Karpas-422 (cell line): ENCODE measurements at places on chromosomes 7 and 10. TPM values are rescaled to one million over a fixed set of nuclear protein-coding genes. Genes with fewer than 3 reads are reported as not detected.

The STK32C gene
- 8.4 and 20.7 TPM in 2 replicates for total RNA-seq

DNA sequence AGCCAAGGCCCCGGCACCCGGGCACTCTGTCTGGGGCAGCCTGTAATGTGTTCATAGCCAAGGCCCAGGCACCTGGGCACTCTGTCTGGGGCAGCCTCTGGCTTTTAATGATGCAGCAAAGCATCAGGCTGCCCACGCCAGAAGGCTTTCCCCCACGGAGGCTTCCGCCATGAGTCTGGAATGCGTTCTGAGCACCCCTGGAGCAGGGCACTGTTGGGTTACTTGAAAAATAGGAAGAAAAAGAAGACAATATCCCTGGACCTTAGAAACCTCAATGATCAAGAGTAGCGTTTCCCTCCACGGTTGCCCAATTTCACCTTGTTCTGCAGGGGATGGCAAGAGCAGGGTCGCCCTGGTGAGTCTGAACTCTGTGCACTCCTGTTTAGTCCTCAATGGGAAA lies 565.0 kb downstream of the PTPRN2 start:
- H3K36me3 ChIP-seq: no peaks in the 10 kb centered on the region
- no peak for DNase-seq
- no peak overlapping the region for H3K27ac ChIP-seq
- H3K4me1 ChIP-seq: no peaks in the 10 kb centered on the region

- no peaks in the 10 kb centered on the region for H3K27me3 ChIP-seq
- no peak overlapping the region for H3K4me3 ChIP-seq
- peak; percentile 45 for DNase-seq
Observed at GRCh38 chr10:92697663-92698511, 8.1 kb downstream of the HHEX start.

GRCh38 chr7:87369216-87369615 lies 23.8 kb downstream of the CROT start:
- no peak overlapping the region for H3K27ac ChIP-seq
- no peaks in the 10 kb centered on the region for H3K27me3 ChIP-seq
- H3K36me3 ChIP-seq: peaks cover 44% of the 10 kb centered on the region; the same call in 1 of the 2 replicates
- H3K4me1 ChIP-seq: peaks cover 3% of the 10 kb centered on the region
- no peak overlapping the region for H3K4me3 ChIP-seq

GRCh38 chr7:1233333-1234048 lies 819 bp downstream of the UNCX start:
- no peak overlapping the region for H3K27ac ChIP-seq
- DNase-seq: no peak
- H3K27me3 ChIP-seq: no peaks in the 10 kb centered on the region
- no peaks in the 10 kb centered on the region for H3K36me3 ChIP-seq
- no peak overlapping the region for H3K4me3 ChIP-seq
- H3K4me1 ChIP-seq: no peaks in the 10 kb centered on the region

DNA sequence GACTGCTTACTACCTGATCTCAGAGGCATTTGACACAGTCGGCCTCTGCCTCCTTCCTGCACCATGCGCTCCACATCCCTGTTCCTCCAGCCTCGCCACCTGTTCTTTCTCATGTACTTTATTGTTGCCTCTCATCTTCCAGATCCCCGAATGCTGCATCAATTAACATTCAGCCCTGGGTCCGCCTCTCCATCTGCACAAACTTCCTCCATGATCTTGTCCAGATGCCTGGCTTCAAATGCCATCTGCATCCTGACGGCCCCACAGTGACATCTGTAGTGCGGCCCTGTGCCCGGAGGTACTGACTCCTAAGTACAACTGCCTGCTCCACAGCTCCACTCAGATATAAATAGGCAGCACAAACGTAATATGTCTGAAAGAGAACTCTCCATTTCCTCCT lies 51.2 kb upstream of the STK17A start:
- no peaks in the 10 kb centered on the region for H3K4me1 ChIP-seq
- H3K27ac ChIP-seq: no peak overlapping the region
- no peaks in the 10 kb centered on the region; the same call in 1 of the 2 replicates for H3K27me3 ChIP-seq

DNA sequence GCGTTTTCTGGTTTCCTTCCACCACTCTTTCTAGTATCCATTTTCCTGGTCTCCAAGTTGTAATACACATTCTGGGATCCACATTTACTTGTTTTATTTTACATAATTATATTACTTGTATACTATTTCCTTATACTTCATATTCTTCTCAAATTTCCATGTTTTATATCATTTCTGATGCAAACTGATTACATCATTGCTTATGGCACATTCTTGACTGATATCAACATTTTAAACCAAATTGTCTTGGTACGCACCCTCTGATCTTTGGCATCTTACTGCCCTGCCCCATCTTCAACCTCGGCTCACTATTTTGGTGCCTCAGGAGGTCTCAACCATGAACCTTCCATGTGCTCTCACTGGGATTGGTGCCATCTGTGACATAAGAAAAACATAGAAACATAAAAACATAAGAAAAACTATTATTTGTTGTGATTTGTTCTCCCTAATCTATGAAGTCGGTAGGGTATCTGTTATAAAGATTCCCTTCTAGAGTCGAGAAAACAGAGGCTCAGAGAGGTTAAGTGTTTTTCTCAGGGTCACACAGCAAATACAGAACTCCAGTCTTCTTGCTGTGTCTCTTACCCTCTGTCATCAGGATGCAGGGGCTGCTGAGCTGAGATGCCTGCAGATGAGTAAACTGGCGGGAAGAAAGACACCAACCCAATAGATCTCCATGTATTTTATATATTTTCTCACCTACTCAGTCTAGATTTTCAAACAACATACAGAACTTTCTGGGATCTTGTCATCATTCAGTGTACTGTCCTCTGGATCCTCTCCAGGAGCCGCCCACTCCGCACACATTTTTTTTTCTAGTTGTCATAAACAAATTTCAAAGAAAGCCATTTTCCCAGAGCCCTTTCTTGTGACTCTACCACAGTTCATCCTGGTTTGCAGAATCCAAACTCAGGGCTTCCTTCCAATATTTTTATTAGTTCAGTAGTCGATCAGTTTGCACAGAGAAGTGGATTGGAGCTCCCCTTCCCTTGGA lies 79.5 kb downstream of the PARP12 start:
- no peaks in the 10 kb centered on the region for H3K4me1 ChIP-seq
- no peak overlapping the region for H3K27ac ChIP-seq
- no peak for DNase-seq
- no peak overlapping the region for H3K4me3 ChIP-seq
- no peaks in the 10 kb centered on the region for H3K27me3 ChIP-seq
